ENCODE measurements at places on chromosomes 4 and X. TPM values are rescaled to one million over a fixed set of nuclear protein-coding genes. Genes with fewer than 3 reads are reported as not detected.

- DNase-seq: no peak
Measured at GRCh38 chr4:85778632-85779131, 303.7 kb downstream of the ARHGAP24 start.

Gene RHOH
- 5.8 TPM for total RNA-seq

Gene SH3BGRL
- total RNA-seq: 103 TPM

- no peak for DNase-seq
Measured at GRCh38 chrX:12245650-12246645, 107.7 kb downstream of the FRMPD4 start.

GRCh38 chr4:164695650-164696049 is 58.3 kb upstream of the SMIM31 start:
- DNase-seq: no peak

DNA sequence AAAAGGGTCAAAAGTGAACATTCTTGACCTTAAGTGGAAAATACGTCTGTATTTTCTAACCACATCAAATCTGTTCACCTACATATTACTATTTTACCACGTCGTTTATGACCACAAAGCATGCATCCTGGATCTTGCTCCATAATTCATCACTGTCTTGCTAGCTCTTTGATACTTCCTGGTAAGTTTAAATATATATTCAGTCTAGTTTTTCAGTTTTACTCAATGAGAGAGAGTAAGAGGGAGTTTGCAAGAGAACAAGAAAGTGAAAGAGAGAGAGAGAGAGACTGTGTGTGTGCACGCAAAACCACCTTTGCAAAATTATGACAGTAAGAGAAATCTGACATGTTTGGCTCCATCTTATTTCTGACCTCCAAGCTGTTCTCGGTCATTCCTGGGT is 173.7 kb upstream of the GALNTL6 start:
- no peak for DNase-seq

DNA sequence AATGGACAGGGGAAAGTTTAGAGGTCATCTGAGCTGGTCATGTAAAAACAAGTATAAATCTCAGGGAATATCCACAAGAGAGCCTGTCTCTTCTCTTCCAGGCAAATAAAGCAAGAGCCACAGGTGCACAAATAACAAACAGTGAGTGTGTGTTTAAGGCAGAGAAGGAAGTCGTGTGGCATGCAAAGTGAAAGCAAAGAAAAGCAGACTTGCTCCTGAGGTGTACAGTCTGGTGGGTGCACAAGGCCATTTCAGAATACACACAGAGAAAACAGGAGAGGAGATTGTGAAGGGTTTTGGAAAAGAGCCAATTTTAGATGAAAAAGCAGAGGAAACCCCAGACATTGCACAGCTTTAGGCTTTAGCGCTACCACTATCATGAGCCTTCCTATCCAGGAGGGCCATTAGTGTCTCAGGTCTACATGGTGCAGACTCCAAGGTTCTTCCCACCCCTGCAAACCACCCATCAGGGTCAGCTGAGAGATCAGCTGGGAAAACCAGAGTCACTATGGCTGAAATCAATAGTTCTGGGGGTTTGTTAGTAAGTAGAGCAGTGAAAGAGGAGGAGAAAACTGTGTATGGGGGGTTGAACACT is 355.8 kb downstream of the KLHL4 start:
- DNase-seq: no peak

Gene KLB
- total RNA-seq: 70.9 TPM

Gene REPS2
- 4.8 TPM for total RNA-seq

All from omental fat pad (tissue), 4 donors.